Bone marrow (tissue), 2 donors: ENCODE measurements at places on chromosomes 2 and 18.

DNA sequence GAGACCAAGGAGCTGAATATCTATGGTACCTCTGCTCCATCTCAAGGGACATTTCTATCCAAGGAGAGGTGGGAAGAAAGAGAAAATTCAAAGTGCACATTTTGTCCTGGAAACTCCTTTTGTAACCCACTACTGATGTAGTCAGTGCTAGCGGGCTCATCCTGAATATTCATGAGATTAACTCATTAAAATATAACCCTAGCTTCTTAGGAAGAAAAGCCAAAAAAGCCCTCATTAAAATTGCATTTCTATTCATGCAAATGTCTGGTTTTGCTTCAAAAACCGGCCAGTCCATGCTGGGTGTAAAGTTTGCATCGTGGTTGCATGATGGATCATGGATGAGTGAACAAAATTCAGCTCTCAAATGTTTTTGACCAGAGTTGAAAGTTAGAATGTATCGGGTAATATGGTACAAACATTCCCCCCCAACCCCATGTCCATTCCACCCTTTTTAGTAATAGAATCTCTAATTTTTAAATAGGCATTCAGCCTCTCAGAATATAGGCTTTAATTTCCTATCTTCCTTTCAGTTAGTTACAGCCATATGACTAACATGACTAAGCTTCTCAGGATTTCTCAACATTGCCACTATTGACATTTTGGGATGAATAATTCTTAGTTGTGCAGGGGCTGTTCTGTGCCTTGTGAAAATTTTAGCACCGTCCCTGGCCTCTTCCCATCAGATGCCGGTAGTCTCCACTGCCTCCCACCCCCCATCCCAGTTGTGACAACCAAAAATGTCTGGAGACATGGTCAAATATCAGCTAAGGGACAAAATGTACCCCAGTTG, 104.2 kb upstream of the RND3 start:
- no peak for DNase-seq

DNA sequence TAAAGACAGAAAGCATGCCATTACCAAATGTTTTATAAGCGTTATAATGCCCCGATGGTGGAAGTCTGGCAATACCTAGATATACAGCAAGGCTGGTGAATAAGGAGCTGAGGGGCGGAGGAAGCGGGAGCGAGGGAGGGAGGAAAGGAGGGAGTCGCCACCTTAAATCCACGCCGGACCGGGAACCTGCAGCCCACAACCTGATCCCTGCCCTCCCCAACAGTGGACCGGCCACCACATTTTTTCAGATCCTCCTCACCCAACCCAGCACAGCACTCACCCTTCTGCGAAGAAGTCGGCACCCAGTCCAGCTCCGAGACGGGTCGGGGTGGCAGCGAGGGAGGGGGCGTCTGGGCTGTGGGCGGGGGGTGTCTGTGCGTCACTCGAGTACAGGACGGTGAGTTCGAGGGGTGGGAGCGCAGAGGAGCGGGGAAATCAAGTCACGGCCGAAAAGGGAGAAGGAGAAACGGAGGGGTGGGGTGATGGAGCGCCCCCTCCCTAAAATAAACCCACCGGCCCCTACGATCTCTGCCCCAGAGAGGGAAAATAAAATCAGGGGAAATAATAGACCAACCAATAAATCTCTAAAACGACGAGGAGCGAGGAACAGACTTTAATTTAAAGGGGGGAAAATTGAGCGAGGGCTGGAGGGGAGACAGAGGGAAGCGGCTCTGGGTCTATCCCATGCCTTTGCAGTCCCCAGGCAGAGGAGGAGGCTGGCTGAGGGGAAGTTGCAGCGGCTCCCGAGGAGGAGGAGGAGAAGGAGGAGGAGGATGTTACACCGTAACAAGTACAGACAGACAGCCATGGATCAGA, 96.5 kb upstream of the SERTAD2 start:
- DNase-seq = no peak

DNA sequence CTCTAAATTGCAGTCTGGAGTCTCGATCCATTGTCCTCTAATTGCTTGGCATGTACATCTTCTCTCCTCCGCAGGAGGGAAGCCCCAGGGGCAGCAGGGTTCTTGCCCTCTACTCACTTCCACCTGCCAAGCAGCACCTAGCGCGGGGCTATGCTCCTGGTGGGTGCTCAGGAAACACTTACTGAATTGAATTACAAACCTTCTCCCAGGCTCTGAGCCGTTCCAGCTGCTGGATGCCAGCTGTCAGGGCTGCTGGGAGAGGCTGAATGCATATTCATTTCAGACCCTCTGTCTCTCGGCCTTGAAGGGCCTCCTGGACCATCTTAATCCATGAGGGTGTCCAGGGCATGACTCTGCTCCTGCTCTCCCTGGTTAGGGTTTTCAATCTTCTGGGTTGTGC, 94.0 kb downstream of the CELF4 start:
- DNase-seq = no peak

- no peak for DNase-seq
Measured at GRCh38 chr2:71458413-71459083, 5.2 kb downstream of the DYSF start.

GRCh38 chr18:24420551-24420950, 5.9 kb upstream of the IMPACT start:
- DNase-seq = no peak

DNA sequence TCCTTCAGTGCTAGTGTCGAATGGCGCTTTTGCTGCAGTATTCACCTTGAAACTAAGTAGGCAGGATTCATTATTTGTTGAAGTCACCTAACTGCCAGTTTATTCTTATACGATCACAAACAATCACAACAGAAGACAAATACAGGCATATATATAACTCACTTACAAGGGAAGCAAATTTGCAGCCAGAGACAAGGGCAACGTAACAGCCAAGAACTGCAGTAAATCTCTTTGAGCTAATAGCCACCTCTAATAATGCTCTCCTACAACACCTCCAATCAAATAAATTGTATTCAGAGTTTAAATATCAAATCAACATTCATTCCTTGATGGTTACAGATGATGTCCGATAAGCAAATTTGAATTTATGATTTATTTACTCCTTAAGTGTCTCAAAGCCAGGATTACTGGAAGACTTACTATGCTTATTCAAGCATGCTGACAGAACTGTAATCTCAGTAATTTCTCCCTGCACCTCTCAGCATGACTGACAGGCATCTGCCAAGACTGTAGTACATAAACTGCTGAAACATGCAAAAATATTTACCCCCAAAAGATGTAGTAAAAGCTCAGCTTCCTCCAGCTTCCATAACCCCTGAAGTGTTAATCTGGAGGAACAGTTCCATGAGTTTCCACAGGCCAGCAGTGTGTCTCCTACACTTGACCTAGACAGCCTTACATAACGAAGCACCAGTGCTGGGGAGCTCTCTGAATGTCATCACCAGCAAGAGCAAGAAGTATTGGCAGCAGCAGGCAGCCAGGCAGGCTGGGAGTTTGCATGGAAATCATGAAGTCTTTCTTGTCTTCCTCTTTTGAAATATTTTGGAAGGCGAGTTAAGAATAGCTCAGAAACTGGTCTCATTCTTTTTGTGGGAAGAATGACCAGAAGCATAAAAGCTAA, 20.9 kb upstream of the SCN1A start:
- no peak for DNase-seq

DNA sequence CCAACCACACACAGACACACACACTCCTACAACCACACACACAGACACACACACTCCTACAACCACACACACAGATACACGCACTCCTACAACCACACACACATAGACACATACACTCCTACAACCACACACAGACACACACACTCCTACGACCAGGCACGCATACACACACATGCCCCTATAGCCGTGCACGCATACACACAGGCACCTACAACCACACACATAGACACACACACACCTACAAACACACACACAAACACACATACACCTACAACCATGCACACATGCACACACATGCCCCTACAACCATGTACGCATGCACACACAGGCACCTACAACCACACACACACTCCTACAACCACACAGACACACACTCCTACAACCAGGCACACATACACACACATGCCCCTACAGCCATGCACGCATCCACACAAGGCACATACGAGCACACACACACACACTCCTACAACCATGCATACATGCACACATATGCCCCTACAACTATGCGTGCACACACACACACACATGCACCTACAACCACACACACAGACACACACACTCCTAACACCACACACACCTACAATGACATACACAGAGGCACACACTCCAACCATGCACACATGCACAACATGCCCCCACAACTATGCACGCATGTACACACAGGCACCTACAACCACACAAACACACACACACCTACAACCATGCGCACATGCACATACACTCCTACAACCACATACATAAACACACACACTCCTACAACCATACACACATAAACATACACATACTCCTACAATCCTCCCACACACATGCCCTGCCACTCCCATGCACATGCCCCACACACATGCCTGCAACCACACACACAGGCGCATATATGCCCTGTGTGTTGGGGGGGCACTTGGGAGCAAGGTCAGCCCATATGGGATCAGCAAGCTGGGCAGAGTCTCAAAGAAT, 19.1 kb upstream of the TEX51 start:
- no peak for DNase-seq

DNA sequence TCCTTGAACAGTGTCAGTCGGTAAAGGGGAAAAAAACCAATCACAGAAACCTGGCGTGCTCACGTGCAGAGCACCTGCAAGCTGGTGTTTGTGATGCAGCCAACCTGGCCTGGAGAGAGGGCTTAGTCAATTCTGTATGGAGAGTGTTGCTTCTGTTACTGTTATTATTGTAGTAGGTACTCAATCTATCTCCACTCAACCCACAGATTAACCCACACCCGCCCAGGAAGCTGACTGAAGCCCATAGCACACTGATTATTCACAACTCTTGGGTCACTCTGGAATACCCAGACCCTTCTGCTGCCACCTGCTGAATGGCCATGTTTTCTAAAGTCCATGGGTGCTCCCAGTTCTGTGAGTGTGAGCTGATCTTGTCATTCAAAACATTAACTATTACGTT, 53.9 kb downstream of the TNFRSF11A start:
- no peak for DNase-seq

DNA sequence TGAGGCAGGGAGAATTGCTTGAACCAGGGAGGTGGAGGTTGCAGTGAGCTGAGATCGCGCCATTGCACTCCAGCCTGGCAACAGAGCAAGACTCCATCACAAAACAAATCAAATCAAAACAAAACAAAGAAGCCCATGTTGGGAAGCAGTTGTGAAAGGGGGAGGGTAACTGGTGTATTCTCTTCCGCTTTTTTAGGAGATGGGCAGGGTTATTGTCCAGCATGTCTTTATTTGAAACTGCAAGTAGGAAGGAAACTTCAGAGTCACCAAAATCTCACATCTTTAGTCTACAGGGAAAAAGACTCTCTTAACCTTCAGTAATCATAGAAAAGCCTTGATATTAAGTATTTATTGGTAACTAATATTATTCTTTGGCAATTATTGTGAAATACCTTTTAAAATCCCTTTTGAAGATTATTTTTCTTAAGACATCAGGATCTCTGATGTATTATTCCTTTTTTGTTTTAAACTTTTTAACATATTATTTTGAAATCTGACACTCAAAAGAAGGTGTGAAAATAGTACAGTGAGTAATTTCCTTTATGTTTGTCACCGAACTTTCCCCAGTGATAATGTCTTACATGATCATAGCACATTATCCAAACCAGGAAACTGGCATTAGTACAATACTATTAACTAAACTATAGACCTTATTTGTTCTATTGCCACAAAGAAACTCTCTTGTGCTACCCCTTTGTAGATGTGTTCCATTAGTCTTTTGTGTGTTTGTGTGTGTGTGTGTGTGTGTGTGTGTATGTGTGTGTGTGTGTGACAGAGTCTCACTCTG, 84.3 kb upstream of the LTBP1 start:
- no peak for DNase-seq

DNA sequence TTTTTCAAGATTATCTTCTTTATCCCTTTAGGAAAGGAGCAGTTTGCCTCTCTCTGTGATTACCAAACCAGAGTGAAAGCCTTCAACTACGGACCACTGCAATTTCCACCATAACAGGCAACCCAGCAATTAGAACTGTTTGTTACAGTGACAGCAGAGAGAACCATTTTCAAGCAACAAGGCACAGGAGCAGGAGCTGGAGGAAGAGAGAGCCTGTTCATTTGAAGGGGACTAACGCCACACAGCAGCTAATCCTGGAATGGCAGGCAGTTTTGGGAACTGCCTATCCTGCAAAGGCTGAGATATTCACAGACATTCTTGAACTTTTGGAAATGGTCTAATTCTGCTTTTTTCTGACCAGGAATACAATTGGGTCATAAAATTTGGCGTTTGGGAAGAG, 1541.9 kb upstream of the PIK3C3 start:
- DNase-seq = no peak

DNA sequence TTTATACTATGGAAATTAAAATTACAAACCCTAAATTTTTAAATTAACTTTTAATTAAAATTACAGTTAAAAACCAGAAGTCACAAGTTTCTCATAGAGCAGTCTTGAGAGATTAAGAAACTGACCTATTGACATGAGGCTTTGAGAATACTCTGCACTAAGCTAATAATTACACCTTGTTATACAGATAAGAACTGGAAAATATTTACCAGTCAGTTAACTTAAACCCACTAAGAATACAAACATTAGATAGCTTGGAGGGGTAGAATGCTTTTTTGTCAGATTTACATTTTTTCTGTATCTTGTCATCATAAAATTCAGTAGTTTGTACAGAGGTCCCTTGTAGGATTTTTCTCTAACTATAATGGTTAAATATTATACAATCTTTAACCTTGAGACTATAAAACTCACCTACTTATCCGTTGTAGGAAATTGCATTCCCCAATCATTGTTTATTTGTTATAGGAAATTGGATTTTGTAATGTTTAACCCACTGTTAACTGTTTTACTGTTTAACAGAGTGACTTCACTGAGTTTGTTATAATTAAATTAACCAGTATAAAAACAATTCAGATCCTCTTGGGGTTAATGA, 219.7 kb upstream of the PKDCC start:
- no peak for DNase-seq

DNA sequence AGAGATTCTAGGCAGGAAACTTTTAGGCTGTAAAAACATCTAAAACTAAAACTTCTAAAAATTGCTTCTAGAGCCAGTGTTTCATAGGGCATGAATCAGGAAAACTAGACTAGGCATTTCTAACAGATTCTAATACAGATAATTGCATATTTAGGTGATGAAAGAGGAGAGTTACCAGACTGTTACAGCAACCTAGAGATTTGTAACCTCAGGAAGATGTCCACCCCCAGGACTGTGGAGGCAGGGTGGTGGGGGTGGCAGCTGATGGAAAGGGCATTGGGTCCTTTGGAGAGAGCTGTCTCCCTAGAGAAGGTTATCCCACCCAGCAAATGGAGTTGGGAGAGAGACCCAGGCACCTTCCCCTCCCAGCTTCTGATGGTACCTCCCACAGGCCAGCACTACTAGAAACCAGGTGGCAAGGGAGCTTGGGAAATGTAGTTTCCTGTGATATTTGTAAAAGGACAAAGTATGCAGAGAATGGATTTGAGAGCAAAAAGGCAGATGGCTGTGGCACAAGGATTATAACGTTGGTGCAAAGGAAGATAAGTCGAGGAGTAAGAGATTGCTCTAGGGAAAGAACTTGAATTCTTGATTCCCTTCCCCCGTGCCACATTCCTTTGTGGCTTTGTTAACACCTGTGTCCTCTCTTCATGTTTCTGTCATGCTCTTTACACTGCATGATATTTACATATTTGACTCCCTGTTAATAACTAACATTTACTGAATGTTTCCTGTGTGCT, 75.6 kb upstream of the MGAT5 start:
- DNase-seq = no peak

- no peak for DNase-seq
Measured at GRCh38 chr2:239512054-239512453, 111.2 kb upstream of the HDAC4 start.
